ENCODE measurements at places on chromosomes 7 and 10.

DNA sequence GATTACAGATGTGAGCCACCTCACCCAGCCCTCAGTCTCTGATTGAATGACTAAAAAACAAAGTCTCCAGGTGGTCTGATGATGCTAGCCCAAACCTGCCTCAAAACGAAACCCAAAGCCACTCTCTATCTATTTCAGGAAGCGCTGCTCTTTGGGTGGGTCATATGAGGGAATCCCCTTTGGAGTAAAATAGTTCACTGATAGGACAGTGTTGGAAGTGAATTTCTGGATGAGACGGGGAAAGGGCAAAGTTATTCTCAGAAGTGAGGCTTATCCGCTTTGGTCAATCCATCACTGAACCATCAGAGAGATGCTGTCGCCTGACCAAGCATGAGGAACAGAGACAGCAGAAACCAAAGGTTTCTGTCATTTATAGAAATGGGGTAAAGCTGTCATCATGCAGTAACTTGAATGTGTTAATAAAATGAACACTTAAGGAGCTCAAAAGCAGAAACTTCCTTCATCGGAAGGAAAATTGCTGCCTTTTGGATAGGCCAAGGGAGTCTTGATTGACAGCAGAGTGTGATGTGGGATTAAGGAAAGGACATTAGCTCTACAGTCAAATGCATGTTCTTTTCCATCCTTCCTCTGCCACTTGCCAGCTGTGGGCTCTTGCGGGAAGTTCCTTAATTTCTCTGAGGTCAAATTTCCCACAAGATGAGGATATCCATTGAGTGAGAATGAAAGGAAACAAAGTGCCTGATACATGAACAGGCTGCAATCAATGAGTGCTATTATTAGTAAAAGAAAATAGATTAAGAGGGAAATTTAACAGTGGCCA, 64.9 kb upstream of the C1QL3 start:
- DNase-seq, result no peak

DNA sequence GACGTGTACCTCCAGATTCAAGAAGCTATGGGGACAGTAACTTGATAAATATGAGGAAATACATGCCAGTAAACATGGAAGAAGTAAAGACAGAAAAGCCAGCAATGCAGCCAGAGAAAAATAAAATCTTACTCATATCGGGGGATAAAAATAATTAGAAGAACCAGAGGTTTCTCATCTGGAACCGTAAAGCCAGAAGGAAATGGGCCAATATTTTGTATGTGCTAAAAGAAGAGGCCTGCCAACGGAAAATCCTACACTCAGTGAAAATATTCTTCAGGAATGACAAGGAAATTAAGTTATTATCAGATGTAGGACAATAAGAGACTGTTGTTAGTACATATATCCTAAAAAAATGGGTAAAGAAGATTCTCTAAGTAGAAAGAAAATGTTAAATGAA, 401.2 kb downstream of the CDC14C start:
- no peak for DNase-seq

DNA sequence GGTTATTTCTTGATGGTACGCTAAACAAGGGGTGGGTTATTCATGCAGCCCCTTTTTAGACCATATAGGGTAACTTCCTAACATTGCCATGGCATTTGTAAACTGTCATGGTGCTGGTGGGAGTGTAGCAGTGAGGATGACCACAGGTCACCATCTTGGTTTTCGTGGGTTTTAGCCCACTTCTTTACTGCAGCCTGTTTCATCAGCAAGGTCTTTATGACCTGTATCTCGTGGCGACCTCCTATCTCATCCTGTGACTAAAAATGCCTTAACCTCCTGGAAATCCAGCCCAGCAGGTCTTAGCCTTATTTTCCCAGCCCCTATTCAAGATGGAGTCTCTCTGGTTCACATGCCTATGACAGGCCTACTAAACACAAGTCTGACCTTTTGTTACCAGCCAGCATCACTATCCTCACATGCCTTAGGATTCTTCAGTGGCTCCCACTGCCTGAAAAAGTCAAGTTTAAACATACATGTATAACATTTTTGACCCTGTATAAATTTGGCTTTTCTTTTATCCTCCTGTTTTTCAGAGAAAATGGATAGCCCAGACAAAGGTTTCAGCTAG, 13.2 kb upstream of the COBL start:
- no peak for DNase-seq

DNA sequence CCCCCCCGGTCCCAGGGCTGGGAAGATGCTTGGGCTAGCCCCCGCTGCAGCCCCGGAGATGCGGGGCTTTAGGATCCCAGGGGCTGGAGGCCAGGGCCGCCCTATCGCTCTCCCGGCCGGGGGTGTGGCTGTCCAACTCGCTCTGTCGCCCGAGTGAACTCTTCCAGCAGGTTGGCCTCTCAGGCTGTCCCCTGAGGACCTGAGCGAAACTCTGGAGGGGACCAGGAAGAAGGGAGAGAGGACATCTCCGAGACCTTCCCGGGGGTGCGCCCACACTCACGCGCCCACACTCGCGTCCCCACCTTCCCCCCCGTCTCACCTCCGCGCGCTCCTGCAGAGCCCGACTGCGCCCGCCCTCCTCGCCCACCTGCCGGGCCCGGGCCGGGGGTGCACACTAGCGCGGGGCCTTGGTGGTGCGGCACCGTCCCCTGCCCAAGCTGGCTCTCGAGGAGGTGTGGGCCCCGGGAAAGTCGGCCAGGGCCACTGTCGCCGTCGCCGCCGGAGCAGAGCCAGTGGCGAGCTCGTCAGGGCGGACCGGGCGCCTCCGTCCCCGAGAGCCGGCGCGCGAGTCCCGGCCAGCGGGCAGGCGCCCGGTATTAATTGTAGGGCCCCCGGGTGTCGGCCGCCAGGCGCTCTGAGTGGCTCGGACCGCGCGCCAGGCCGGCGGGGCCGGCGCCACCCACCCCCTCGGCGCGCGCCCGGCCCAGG, 101.7 kb upstream of the SVIL start:
- DNase-seq, result peak; percentile 12

GRCh38 chr7:22307816-22308215, 49.1 kb downstream of the RAPGEF5 start:
- no peak for DNase-seq

DNA sequence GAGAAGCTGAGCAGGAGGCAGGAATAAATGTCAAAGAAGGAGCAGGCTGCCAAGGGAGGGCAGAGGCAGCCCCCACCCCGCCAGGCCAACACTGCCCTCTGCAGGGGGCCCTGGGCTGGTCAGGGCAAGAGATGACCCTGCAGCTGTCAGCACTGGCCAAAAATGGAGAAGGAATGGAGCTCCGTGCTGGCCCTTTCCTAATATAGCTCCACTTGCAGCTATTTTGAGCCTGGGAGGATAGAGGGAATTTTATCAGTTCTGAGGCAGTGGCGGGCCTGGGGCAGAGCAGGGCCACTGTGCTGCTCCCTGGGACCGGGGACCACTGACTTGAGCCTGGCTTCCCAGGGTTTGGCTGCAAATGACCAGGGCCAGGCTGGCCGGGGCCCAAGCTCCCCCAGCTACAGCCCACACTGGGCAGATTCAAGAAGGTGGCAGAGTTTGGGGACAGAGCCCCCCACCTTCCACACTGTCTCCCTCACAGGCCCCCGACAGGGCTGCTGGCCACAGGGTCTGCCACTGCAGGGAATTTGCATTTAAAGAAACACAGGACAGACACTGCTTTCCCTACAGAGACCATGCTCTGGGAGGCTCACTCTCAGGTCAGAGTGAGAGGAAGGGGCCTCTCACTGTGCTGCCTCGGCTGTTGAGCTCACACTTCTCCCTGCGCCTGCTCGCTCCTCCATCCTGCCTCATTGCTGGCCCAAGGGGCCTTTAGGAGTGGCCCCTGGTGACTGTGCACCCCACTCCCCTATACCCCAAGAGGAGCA, 16.2 kb downstream of the LDB3 start:
- peak; percentile 11 for DNase-seq

DNA sequence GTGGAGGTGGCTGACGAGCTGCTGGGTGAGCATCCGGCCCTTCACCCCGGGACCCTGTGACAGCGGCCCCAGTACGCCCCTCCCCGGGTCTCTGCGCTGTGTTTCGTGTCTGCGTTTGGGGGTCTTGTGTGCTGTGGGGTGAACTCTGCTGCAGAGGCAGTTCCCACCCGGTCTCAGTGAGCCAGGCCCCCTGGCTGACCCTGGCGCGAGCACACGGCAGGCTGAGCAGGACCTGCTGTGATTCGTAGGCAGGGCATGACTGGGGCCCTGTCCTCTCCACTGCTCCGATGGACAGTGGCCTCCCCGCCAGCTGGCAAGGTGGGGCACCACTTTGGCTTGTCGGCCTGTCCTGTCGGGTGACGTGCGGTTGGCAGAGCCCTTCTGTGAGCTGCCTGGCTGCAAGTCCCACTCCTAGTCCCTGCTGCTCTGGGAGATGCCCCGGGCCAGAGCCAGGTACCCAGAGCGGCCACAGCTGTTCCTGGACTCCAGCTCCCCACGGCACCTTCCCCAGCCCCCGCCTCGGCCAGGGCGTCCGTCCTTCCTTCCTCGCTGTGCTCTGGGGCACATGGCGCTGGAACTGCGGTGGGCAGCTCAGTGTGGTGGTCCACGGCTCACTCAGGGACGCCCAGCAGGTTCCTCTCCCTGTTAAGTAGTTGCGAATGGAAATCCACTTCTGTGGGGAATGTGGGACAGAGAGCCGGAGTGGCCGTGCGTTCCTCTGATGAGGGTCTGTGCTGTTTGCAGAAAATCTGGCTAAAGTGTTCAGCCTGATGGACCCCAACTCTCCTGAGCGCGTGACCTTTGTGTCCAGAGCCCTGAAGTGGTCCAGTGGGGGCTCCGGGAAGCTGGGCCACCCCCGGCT, 10.5 kb downstream of the GET4 start:
- no peak for DNase-seq

DNA sequence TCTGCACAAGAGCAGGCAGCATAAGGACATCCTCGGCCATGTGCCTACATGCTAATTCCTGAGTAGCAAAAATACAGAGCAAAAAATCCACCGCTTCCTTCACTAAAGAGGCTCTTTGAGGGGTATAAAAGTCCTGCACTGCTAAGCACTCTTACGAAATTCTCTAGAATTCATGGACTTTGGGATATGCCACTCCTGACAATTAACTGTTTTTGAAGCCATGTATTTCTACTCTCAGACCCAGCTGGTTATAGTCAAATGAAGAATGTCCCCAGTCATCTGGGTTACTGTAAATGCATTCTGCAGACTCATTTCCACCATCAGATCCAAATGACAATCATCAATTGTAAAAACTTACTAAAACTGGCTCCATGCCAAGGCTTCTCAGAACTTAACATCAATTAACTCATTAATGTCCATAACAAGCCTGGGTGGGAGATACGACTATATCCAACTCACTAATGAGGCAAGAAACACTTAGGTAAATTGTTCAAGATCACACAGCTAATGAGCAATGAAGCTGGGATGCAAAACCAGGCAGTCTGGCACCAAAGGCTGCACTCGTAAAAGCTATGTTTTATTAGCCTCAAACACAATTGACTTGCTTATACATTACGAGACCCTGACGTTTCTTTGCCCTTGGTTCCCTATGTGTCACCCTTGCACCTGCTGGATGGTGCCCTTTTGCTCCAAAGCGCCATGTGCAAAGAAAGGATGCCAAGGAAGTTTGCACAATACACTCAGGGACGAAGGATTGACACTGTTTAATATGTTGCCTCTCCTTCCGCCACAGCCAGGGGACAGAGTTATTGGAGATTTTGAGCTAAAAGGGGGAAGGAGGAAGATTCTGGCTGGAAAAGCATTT, 250.4 kb downstream of the ELMO1 start:
- no peak for DNase-seq

DNA sequence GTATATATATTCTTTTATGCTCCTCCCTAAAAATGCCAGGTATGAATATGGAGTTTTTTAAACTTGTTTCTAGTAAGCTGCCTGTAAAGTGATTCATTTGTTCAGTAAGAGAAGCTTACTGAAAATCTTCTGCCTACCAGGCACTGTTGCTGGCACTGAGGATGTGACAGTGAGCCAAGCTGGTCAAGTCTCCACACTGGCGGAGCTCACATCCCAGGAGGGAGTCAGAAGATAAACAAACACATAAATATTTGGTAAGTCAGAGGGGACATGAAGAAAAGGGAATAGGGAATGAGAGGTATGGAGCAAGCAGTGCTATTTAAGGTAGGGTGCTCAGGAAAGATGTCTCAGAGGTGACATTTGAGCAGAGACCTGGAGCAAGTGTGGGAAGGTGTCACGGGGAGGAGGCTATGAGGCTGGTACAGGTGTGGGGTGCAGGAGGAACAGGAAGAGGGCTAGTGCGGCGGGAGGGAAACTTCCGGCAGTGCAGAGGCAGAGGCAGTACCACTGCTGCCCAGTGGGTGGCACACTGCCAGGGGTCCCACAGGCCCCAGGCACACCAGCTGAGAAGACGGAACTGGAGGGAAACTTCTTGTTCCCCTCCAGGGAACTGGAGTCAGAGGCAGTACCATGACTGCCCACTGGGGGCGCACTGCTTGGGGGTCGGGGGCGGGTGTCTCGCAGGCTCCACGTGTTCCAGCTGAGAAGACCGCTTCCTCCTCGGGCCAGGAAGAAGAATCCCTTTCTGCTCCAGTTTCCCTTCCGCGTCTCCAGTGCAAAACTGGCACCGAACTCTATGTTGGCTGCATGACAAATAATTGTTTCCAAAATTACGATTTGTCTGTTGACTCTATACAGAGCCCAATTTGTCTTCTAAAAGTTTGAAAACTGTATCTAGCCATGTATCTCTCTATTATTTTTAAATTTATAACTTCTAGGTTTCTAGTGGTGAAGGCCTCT, 161.0 kb downstream of the TEX36 start:
- no peak for DNase-seq

GRCh38 chr10:132416566-132417256, 19.7 kb downstream of the PWWP2B start:
- no peak for DNase-seq

DNA sequence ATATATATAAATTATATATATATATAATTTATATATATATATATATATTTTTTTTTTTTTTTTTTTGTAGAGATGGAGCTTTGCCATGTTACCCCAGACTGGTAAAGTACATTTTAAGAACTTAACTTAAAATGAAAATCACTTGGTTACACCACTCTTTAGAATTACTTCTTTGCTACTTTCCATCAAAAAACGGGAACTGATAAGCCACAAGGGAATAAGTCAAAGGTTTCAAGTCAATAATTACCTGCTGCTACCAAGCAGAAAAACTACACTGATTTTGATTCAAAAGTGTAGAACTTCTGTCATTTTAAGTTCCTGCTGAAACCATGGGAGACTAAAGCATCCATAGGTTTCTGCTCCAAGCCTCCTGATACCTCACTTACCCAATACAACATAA, 12.2 kb downstream of the PPA1 start:
- DNase-seq, result no peak
